ENCODE measurements at places on chromosomes 11 and 22. TPM values are rescaled to one million over a fixed set of nuclear protein-coding genes. Genes with fewer than 3 reads are reported as not detected.
A peak's percentile ranks its signal among the peaks of the same experiment; 100 is the strongest.

ARFGAP3 gene
- total RNA-seq, result 40.2 TPM

P2RY2 gene
- total RNA-seq, result 5.6 TPM

VPREB1 gene
- not detected for total RNA-seq

NEFH gene
- 0.09 TPM for total RNA-seq

GRCh38 chr11:121236115-121237001 is 56.2 kb upstream of the SC5D start:
- DNase-seq, result peak; percentile 4

GRCh38 chr11:30155428-30155827 is 75.4 kb upstream of the FSHB start:
- no peak for DNase-seq

- no peak for DNase-seq
Observed at GRCh38 chr22:40009292-40009774, 14.6 kb downstream of the FAM83F start.

All from endothelial cell of umbilical vein (primary cell).